ENCODE measurements at places on chromosomes 6 and 20.

DNA sequence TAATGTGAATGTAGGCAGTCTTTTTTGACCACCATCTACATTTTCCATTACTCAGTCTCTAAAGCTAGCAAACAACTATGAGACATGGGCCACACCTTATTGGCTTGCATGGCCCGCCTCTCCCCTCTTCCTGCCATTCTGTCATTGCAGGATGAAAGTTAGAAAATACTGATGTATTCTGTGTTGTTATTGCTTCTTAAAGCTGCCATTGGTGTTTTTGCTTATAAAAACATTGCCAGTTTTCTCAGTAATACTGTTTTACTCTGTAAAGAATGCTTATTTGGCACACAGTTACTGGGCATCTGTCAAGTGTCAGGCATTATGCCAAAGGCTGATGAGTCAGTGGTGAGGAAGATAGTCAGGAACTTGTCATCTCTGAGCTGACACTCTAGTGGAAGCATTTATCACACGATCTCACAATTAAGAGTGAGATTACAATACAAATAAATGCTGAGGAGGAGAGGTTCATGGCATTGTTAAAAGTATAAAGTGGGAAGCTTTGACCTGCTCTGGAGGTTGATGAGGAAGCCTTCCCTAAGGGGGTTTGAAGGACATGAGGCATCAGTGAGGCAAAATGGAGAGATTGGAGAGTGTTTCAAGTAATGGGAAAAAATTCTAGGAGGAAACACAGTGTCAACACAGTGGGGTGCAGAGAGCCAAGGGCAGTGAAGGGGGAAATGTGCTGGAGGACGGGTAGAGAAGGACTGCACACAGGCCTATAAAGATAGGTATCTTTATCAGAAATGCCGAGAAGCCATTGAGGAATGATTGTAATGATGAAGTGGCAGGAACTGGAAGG is 14.7 kb downstream of the KLHL32 start:
- no peak for DNase-seq

DNA sequence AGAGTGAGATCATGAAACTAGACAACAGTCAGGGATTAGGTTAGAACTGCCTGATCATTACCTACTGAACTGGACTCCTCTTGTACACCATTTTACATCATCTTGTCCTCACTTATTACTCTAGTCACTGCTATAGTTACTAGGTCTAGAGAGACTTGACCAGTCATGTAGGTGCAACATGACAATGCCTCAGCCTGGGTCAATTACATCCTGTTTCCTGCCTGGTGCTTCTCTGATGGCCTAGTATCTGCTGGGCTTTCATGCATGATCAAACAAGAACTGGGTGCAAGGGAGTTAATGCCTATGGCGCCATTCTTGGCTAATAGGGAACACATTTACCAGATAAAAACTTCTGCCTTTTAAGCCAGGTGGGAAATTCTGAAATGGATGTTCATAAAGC is 39.2 kb upstream of the MMS22L start:
- DNase-seq, result no peak

GRCh38 chr6:13810688-13811446 is 3.5 kb downstream of the MCUR1 start:
- no peak for DNase-seq

DNA sequence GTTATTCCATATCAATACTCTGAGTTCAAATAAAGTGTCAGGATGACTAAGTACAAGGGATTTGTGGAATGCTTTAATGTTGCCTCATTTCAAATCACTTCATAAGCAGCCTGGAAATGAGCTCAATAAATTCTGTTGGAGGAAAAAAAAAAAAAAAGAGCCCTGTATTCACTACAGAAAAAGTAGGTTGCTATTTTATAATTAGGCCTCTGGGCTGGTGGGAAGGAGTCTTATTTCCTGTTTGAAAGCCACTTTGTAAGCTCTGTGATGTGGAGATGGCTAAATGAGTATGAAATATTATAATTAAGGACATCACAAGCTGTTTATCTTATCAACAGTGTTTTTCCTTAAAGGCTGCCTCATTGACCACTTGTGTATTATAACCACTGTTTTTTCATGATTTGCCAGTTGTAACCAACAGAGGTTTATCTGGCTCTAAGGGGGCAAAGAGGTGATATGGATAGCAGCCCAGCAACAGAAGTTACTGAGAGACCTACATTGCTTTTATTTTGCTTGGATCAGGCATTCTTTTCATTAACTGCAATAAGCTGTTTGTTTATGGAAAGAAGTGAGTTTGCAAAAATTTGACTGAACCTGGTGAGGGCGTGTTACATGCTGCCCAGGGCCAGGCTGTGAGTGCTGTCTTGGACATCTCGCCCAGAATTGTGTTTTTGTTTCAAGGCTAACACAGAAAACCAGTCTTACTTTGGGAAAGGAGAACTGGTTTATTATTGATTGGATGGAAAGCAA is 563.3 kb upstream of the MAP3K7 start:
- no peak for DNase-seq

DNA sequence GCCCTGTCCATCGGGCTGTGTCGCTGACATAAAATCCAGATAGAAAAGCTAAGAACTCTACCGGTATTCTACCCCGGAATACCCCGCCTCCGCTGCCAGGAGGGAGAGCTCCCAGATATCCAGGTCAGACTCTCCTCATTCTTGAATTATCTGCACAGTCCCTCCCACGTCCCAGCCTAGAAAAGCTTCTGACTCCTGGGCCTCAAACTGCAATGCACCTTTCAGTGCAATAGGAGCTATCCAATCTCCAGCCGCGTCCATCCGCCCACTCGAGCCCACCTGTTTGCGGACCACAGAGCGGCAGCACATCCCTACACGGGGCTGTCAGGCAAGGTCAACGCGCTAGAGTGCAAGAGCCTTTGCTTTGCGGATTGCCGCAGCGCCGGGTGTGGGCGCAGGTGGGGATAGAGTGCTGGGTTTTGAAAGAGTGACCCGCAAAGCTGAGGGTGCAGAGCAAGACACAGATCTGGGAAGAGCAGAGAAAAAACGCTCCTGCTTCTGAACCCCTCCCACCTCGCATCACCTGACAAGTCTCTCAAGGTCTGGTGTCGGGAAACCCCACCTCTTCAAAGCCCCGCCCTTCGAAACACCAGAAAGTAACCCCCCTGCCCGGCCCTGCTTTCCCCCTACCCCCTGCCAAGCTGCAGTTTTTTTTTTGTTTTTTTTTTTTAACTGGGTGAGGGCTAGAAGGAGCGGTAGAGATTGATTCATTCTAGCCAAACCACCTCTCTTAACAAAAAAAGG is 1.3 kb downstream of the TAPBP start:
- DNase-seq, result peak; percentile 68

- no peak for DNase-seq
Measured at GRCh38 chr6:109644131-109644530, 46.9 kb downstream of the AK9 start.

GRCh38 chr6:6712449-6713403 is 124.2 kb downstream of the LY86 start:
- DNase-seq, result no peak

- no peak for DNase-seq
Measured at GRCh38 chr6:124203812-124204167, 400.1 kb downstream of the NKAIN2 start.

DNA sequence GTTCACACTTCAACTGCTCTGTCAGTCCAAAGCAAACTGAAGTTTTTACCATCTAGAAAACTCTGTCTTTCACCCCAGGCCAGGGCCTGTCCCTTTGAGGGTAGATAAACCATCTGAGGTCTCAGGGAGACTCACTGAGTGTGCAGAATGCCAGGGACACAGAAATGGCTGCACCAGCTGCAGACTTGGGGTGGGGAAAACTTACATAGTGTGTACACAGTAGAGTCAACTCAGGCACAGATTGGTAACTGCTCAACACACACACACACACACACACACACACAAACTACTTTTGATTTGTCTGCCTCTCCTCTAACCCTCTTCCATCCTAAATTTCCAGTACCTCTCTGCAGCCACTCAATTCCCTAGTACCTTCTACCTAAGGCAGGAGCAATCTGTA is 374.9 kb upstream of the JAG1 start:
- DNase-seq, result no peak

GRCh38 chr20:3784216-3784853 is 2.2 kb downstream of the CENPB start:
- no peak for DNase-seq

DNA sequence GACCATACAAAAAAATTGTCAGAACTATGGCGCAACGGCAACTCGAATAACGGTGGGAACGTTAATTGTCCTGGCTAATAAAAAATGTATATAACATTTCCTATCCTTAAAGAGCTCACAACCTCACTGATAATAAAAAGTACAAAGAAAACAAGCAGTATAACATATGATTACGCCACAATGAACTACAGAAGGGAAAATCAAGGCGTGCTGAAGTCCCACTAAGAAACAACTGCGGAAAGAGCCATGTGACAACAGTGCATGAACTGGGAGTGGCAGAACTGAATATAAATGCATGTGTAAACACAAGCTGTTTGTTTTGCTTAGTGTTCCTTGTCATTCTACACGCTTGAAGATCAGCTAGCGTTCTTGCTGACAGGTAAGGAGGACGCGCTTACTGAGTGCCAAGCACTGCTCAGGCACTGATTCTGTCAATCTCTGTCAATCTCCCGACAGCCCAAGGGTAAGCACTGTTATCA is 466 bp upstream of the PSMB1 start:
- DNase-seq, result no peak

- no peak for DNase-seq
Measured at GRCh38 chr6:16849280-16849987, 88.2 kb upstream of the ATXN1 start.

DNA sequence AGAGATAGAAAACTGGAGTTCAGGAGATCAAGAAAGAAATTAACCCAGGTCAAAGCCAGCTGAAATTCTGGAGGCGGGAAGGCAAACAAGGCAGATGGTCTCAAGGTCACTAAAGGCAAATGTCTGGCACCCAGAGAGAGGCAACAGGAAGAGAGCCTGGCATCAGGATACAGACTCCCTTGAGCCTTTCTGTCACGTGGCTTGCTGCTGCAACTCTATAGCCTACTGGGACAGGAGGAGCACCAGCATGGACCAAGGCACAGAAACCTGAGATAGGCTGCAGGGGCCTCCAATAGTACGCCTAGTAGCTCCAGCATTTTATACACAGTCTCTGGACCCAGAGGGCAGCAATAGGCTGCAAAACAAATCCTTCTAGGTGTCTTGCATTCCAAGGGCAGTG is 75.1 kb downstream of the SEL1L2 start:
- DNase-seq, result no peak

DNA sequence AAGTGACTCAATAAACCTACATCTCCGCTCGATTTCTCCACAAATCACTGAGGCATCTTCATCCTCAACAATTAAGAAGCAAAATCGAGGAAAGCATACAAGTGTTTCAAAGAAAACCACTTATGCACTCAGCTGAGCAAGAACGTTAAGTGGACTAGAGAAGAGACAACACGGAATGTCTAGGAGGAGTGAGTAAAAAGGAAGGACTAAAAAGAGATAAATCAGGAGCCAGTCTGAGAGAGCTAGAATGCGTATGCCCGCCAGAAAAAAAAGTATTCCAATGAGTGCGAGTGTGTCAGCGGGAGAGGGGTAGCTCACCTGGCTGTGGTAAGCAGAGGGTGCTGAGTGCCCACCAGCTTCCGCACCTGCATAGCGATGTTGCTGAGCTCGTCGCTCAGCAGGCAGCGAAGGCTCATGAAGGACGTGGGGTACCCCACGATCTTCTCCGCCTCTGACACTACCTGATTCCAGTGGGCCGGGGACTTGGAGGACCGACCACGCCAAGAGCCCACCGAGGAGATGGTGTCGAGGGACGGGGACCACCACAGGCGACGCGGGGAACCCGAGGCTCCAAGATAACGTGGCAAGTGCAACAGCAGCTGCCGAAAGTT is 587 bp downstream of the PDSS2 start:
- DNase-seq, result no peak

DNA sequence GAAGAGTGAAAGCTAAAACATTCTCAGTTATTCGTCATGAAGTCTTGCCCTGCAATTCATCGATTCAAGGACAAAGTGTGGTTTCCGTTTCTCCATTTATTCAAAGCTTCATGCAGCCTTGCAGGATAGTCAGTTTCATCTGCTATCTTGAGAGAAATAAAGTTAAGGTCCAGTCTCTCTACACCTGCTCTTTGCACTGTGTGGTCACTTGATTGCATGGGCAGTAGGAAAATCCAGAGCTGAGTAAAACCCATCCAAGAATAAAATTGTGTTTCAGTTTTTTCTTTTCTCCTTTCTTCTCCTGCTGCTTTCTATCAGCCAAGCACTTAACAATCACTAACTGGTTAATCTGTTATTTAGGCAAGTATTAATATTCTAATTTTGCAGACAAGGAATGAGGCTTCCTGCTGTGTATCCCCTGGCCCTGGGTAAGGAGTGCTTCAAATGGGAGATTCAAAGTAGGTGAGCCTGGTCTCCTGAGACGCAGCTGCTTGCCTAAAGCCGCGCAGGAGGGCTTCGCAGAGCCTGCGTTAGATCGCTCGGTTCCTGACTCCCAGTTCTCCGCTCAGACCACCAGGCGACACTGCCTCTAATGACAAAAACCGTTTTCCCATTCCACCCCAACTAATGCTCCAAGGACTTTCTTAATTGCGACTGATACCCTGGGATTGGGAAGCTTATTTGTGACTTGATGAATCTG is 808.3 kb downstream of the TFAP2A start:
- no peak for DNase-seq

- no peak for DNase-seq
Measured at GRCh38 chr20:57619051-57619831, 985 bp downstream of the ZBP1 start.

DNA sequence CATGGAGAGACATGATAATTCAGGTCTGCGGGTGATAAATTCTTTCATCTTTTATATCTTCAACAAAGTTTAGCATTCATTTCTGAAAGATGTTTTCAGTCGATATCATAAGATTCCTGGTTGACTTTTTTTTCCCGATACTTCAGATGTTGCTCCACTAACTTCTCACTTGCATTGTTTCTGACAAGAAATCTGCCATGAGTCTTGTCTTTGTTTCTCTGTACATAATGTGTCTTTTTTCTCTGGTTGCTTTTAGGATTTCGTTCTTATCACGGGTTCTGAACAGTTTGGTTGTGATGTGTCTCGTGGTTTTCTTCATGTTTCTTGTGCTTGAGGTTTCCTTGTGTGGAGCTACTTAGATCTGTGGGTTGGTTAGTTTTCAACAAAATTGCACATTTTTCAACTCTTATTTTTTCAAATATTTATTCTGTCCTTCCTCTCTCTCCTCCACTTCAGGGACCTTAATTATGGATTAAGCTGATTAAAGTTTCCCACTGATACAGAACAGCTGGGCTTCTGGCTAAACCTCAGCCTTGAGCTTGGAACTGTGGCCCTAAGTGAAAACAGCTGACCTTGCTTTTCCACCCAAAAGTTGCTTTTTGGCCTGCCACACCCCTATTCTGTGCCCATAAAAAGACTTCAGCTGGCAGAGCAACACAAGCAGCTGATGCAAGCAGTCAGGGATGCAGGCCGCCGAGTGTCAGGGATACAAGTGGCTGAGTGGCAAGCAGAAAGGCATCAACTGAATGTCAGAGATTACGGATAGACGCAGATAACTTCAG is 97.9 kb upstream of the SNX9 start:
- no peak for DNase-seq

DNA sequence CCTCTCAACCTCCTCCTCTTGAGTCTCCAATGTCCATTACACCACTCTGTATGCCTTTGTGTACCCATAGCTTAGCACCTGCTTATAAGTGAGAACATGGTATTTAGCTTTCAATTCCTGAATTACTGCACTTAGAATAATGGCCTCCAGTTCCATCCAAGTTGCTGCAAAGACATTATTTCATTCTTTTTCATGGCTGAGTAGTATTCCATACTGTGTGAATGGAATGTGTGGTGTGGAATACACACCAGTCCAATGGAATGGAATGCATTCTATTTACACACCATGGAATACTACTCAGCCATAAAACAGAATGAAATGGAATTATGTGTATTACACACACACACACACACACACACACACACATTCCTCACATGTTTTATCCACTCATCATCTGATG is 116.1 kb downstream of the BACH2 start:
- no peak for DNase-seq

- peak; percentile 43 for DNase-seq
Measured at GRCh38 chr6:37698264-37699137, 818 bp upstream of the MDGA1 start.
